ENCODE measurements at places on chromosomes 16 and 17.

DNA sequence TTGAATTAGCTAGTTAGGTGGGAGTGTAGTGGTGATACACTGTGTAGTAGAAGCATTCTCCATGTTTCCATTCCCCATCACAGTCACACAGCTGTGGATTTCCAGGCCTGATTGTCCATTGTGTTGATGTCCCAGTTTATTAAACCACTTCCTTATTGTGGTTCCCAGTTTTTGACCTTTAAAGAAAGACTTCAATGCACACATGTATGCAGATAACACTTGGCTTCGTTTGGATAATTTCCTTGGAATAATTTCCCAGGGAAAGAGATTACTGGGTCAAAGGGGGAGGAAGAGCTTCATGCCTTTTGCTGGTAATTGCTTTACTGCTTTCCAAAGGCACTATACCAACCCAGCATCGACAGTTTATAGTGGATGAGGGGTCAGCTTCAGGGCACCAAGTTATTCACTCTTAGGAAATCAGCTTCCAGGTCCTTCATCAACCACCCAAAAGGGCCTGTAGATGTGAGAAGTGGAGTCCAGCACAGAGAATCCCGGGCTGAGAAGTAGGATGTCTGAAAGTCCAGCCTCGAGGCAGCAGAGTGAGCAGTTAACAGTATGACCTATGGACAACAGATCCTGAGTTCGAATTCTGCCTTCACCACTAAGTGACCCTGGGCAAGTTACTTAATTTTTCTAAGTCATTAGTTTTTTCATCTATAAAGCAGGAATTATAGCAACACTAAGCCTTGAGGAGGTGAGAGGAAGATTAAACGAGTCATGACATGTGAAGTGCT lies 31.3 kb upstream of the TNS4 start:
- peak; percentile 46 for DNase-seq

- DNase-seq: no peak
Observed at GRCh38 chr17:6021011-6021400, 49.2 kb upstream of the WSCD1 start.

DNA sequence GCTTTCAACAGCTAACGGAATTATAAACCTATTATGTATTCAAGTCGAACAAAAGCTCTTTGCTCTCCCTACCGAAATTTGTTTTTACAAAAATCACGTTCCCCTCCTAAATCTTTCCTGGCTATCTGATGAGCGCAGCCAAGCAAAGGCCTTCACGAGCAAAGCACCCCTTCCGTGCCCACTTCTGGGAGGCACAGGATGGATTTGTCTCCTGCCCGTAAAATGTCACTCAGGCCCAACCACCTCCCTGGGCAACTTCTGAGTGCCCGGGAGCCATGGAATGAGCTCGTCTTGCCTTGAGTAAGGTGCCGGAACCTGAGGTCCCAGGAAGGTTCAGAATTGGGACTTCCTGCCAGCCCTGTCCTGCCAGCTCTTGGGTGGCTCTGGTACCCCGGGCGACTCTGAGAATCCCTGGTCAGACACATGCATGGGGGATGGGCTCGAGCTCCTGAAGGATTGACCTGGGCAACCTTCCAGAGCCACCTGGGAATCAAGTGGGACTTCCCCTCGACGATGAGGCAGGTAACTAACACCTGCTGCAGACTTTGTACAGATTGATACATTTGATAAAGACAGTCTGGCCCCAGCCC lies 19.8 kb downstream of the SLC7A5 start:
- DNase-seq: no peak

DNA sequence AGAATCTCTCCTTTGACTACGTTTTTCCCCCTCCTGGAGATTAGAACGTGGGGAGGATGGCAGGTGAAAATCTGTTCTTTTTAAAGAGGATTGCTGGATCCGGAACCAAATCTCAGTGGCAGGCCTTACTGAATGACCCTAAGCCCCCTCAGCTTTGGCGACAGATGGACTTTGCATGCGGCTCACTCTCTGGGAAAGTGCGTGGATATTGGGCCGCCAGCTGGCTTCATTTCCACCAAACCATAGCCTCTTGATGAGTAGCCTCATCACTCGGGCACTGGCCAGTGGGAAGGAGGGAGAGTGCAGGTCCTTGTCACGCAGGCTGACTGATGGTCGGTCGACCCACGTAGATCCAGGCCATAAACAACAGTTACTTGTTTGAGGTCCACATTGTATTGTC lies 31.3 kb upstream of the CCDC182 start:
- DNase-seq: no peak

- no peak for DNase-seq
Observed at GRCh38 chr17:80980397-80981061, 11.1 kb upstream of the CHMP6 start.

GRCh38 chr16:82031116-82032084 lies 3.7 kb upstream of the HSD17B2 start:
- DNase-seq: peak; percentile 69

DNA sequence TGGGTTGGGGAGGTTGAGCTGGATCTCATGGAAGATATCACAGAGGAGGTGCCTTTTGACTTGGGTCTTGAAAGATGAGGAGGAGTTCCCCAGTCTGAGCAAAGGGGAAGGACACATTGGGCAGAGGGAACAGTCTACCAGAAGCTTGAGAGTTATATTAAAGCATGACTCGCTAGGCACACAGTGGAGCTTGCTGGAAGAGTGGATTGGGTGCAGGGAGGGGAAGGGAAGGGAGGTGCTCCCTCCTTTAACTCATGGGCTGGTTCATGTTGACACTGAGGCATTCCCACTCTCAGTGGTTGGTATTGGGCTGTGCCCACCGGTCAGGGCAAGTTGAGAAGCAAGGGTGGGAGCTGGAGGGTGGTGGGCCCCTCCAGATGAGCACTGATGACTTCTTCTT lies 5.9 kb downstream of the TMEM98 start:
- no peak for DNase-seq

GRCh38 chr17:77898521-77899434 lies 59.7 kb upstream of the TNRC6C start:
- peak; percentile 13 for DNase-seq

DNA sequence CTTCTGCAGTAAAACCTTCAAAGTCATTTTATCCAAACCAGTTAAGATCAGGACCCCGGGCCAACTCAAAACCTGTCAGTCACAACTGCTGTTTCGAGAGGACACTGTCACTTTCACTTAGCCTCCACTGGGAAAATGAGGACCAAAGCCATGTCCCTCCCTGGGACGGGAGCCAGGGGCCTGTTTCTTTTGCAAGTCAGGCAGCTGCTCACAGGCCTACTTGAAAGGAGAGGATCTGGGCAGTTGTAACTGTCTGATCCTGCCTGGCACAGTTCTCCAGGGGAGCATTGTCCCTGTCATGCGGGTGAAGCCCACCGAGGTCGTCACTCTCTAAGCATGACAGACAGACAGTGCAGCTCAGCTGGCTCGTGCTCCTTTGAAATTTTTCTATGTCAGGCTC lies 276.2 kb downstream of the NPIPA8 start:
- no peak for DNase-seq

GRCh38 chr17:27343977-27344607 lies 50.2 kb downstream of the WSB1 start:
- no peak for DNase-seq

GRCh38 chr16:16143038-16143763 lies 80.1 kb downstream of the ABCC6 start:
- no peak for DNase-seq

Data from lung (tissue), 17 donors.